Right atrium auricular region (tissue), 2 donors: ENCODE measurements at places on chromosomes 2 and 18. TPM values are rescaled to one million over a fixed set of nuclear protein-coding genes. Genes with fewer than 3 reads are reported as not detected.

The TGFBRAP1 gene
- 15.8 TPM for total RNA-seq

The ZNF804A gene
- total RNA-seq: not detected

The RUFY4 gene
- not detected for total RNA-seq

DNA sequence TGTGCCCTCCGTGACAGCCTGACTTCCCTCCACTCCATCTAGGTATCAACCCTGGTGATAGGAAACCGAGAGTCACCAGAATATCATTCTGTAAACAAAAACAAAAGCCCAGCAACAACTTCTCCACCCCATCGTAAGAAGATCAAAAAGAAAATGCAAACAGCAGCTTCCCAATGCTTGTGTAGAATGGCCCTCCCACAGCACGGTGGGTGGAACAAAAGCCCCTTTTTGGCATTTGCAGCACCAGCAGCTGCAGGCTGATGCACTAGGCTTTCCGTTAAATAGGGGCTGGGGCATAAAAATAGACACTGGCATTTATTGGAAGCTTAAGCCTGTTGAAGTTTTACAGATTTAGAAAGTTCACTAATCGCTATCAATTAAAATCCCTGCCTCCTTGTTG lies 513.0 kb downstream of the GALR1 start:
- no peak for DNase-seq

The HAAO gene
- total RNA-seq: 1.4 TPM

The DCDC2C gene
- not detected for total RNA-seq

GRCh38 chr18:21257386-21257785 lies 15.4 kb downstream of the GREB1L start:
- DNase-seq: no peak

- no peak for DNase-seq
Measured at GRCh38 chr2:140600116-140600515, 1530.7 kb downstream of the LRP1B start.

DNA sequence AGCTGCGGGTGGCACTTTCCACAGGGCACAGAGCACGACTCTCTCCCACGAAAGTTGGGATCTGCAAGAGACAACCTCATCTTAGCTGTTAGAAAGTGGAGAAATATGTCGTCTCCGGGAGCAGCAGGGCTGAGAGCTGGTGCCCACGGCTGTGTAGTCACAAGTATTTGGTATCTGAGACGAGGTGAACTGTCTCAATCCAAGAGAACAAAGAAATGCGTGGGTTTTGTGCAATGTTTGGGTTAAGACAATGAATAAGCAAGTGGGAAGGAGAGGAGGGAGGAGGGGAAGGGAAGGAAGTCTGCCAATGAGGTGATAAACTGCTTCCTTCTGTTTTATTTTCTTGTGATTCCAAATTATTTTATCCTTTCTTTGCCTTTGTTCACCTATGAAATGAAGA lies 18.0 kb downstream of the DYTN start:
- DNase-seq: no peak

GRCh38 chr2:190635781-190636180 lies 13.1 kb upstream of the NAB1 start:
- no peak for DNase-seq

DNA sequence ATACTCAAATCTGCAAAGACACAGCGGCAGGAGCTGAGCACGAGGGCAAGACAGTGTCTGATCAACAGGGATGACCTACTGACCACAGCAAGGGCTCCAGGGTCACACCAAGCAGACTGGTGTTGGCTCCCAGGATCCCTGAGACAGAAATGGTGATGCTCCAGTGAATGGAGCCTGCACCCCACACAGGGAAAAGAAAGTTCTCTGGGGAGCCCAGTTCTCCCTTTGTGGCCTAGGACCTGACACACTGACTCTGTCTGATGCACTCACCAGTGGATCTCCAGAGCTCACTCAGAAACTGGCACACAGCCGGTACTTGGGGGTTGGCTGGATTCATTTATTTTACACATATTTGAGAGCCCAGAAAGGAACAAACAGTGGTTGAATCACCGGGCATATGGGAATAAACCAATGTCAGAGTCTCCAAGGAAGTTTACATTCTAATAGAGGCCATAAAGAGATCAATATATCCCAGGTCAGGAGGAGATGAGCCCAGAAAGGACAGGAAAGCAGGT lies 215.6 kb upstream of the ARL4C start:
- no peak for DNase-seq

The E2F6 gene
- total RNA-seq: 20.2 TPM

DNA sequence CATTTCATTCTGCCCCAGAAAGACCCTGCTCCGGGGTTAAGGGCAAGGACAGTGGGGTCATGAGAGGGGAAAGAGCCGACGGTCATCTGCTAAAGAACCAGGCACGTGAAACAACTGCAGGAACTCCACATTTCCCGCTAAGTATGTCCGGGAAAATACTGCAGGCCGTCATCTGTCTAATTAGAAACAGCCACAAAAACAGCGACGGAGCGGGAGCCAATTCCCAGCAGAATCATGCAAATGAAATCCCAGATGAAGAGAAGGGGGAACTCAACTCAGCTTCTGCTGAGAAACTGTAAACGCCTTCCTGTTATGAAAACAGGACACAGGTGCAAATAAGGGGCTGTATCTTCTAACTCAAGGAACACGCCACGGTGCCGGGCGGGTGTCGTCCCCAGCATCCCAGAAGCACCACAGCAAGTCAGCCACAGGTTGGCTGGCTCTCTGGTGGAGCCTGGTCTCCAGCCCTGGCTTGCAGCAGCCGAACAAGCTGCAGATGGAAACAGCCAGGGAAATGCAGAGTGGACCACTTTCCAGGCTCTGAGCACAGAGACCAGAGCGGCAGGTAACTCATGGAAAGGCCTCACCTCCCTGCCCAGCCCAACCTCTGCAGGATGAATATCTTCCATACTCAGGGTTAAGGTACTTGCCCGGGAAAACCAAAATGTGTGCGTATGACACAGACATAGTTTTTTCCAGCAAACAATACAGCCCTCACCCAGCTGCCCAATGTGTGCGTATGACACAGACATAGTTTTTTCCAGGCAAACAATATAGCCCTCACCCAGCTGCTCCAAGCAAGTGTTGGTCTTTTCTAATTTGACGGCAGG lies 28.9 kb downstream of the PXDN start:
- DNase-seq: no peak

- no peak for DNase-seq
Measured at GRCh38 chr2:234392041-234392615, 104.8 kb downstream of the ARL4C start.

DNA sequence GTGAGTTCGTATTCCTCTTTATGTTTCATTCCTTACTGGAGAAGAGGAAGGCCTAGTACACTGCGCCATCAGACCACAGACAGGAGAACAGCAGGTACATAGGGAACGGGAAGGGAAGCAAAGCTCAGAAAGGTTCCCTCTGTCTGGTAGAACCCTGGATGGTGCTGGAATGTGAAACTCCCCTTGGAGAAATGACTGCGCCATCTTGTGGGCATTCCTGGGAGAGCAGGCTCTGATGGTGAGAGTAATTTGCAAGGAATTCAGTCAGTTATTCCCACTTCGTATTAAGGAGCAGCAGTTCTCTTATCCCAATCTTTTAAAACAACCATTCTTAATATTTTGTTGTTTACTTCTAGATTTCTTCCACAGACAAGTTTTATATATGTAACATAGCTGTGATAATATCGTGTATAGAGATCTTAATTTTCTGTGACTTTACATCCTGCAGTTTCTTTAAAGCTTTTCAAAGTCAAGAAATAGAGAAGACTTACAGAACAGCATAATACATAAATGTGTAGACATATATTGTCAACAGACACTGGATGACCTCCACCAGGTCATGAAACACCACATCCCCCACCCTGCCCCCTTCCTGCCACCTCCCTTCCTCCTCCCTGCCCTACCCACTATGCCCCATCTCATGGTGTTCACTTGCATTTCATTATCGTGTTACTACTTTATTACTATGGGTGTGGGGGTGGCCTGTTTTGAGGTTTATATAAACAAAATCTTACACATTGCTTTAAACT lies 83.9 kb downstream of the ARHGEF4 start:
- DNase-seq: peak; percentile 71

DNA sequence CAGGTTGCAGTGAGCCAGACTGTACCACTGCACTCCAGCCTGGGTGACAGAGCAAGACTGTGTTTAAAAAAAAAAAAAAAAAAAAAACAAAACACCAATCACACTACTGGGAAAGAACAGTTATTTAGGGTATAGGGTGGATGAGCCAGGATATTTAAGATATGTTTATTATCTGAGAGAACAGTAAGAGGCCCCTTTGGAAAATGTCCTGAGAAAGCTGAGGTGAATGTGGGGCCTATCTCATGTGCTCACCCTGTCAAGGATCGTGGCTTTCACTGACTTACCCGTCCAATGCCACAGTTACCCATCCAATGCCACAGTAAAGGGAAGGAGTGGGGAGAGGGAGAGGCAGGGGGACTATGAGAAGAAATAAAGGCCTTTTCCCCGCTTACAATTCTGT lies 19.9 kb upstream of the ENOSF1 start:
- DNase-seq: no peak

DNA sequence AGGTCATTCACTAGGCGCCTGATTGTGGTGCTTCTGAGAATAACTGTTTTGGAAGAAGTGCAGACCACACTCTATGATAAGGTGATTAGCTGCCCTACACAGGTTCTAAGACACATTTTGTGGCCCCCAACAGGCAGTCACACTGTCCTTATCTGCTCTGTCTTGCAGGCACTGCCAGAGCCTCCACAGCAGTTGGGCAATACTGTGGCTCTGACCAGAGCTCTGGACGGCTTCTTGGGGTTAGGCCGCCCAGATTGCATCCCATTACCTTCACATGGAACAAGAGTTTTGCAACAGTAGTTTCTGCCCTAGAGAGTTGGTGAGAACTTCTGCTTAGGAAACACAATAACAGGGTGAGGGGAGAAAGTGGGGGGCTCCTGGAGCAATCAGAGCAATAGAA lies 22.7 kb downstream of the RUFY4 start:
- DNase-seq: no peak

DNA sequence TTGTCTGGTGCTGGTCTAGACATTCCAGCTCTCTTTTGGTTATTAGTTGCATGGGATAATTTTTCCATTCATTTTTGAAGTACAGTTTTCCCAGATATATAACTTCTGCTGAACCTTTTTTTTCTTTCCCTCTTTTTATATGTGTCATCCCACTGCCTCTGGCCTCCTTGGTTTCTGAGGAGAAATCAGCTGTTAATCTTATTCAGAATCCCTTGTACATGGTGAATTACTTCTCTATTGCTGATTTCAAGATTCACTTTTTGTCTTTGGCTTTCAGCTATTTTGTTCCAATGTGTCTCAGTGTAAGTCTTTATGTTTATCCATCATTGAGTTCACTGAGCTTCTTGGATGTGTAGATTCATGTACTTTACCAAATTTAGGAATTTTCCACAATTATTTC lies 99.7 kb downstream of the ARHGEF4 start:
- no peak for DNase-seq

DNA sequence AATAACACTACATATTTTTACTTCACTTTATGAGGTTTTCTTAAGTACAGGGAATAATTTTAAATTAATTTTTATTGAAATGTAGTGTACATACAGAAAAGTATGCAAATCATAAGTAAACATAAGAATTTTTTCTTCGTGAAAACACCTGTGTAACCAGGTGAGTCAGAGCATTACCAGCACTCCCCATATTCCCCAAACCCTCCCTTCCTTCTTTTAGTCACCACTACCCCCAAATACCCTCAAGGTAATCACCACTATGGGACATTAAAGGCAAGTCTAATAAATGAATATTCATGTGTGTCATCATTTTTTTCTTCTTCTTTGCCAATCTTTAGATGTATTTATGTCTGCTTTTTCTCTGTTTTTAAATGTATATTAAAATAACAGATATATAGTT lies 139.9 kb upstream of the LTBP1 start:
- no peak for DNase-seq

DNA sequence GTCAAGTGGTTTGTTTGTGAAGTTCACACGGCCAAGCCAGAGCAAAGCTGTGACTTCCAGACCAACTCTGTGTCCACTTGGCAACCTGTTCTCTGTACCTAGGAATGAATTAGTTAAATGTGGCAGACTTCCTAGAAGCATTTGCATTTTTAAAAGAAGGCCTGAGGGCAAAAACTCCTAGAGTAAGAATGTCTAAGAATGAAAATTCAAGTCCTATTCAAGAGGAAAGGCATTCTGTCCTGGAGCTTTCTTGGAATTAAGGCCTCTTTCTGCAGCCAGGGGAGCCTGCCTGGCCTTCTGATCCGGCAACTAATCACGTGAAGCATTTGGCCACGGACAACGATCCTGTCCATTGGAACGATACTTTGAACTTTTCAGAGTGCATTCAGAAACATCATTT lies 155.0 kb downstream of the SETBP1 start:
- no peak for DNase-seq

DNA sequence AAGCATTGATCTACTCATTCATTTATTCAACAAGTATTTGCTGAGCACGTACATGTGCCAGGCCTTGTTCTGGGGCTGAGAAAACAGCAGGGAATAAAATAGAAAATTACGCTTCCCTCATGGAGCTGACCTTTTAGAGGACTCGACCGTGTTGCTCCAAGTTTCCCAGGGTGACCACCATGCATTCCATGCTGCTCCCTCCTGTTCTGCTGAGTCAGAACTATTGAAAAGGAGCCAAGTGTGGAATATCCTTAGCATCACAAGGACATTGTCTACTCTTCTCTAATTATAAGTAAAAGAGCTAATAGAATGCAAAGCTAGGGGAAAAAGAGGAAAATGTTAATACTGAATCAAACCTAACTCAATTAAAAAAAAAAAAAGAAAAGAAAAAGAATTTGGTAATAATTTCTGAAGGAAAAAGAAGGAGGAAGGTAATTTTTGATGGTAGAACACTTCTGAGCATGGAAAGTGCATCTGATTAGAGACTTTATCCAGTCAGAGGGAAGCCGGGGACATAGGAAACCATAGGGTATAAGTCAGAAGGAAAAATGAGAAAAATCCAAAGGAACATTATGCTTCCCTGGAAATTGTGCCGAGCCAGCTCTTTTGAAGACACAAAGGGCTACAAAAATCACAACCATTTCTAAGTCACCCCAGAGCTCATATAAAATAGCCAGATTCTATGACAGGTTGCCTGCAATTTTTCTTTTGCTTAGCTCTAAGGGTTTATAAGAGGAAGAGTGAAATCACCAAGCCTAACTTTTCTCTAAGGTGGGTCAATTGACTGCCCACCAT lies 339.4 kb downstream of the RND3 start:
- no peak for DNase-seq

- DNase-seq: no peak
Measured at GRCh38 chr2:109089602-109090300, 39.3 kb upstream of the SH3RF3 start.

DNA sequence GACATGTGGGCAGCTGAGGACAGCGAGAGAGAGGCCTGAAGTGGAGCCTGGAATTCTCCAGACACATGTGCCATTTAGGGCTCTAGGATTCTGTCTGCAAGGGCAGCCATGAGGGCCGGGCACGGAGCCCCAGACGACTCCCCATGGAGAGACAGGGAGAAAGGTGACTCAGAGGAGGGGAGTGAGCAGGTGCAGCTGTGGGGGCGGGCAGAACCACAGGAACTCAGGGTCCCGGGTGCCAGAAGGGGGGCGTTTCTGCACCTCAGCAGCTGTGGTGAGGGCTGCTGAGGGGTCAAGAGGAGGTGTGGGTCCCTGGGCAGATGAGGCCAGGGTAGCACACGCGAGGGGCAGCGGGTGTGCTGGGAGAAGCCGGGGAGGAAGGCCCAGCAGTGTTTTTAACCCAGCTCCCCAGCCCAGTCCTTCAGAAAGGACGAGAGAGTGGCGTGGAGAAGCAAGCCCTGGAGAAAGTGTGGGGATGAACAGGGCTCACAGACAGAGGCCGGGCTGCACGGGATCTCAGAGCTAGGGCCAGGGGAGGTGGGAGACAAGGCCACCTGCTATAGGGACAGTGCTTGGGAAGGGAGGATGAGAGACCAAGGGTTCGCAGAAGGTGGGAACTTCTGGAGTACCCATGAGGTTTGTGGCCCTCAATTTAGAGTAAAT lies 7.6 kb downstream of the GPR17 start:
- DNase-seq: no peak

The ARHGAP25 gene
- 12.8 TPM for total RNA-seq

The IL36A gene
- total RNA-seq: not detected

The HADHB gene
- 770 TPM for total RNA-seq
